Activated CD4-positive, CD25-positive, alpha-beta regulatory T cell (primary cell): ENCODE measurements at places on chromosomes 2 and 18.

DNA sequence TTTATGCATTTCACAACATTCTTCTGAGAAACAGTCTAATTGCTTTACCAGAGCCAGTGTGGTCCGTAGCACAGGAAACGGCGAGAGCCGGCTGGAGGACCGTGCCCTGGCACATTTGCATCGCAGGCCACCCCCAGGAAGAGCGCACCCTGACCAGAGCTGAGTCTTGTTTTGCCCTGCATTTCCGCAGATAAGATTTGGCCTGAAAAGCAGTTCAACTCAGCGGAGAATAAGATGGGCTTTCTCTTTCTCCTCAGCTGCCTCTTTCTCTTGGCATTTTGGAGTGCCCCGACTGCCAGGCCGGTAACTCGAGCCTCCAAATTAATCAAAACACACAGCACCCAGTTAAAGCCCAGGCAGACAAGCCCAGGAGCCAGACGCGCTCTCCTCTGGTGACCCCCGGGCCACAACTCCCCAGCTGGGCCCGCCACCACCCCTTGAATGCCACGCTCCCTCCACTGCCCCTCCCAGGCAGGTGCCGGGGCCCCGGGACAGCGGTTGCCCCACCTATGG is 464 bp downstream of the COL4A4 start:
- DNase-seq: no peak

DNA sequence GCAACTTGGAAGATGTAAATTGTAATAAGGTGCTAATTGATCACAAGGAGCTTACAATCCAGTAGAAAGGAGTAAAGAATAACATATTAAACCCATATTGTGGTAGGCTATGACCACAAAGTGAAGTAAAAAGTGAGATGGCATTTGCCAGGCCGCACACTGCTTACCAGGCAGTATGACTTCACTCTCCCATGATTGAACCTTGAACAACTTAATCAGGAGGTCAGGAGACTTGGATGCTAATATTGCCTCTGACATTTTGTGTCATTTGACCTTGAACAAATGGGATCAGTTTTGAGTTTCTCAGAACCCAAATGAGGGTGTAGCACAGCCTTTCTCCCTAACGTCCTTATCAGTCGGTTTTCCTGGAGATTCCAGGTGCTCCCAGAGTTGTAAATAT is 44.0 kb downstream of the SLC9A2 start:
- DNase-seq: no peak

- DNase-seq: no peak
Observed at GRCh38 chr2:24365826-24366225, 5.5 kb upstream of the ITSN2 start.

DNA sequence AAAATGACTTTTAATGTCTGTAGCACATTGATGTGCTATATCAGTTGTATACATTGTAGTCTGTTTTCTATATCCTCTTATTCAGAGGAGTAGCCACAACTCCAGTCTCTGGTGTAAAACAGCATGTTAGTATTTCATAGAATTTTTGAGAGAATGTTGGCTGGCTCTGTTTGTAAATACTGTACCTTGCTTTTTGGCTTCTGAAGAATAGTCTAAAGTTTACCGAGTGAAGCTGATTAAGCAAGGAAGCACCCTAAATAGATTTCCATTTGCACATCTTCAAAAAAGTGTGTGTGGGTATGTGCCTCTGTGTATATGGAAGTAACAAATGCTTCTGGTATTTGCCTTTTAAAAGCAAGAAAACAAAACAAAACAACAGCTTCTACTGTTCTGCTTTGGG is 50.5 kb downstream of the MAP4K4 start:
- no peak for DNase-seq

- DNase-seq: no peak
Observed at GRCh38 chr2:197883354-197884032, 79.1 kb downstream of the PLCL1 start.

- DNase-seq: no peak
Observed at GRCh38 chr2:239550357-239550756, 149.5 kb upstream of the HDAC4 start.
